ENCODE measurements at places on chromosomes 12 and 14. TPM values are rescaled to one million over a fixed set of nuclear protein-coding genes. Genes with fewer than 3 reads are reported as not detected.

- DNase-seq = no peak
These were observed 411.6 kb downstream of the CCER1 start for GRCh38 chr12:90543374-90543773.

DNA sequence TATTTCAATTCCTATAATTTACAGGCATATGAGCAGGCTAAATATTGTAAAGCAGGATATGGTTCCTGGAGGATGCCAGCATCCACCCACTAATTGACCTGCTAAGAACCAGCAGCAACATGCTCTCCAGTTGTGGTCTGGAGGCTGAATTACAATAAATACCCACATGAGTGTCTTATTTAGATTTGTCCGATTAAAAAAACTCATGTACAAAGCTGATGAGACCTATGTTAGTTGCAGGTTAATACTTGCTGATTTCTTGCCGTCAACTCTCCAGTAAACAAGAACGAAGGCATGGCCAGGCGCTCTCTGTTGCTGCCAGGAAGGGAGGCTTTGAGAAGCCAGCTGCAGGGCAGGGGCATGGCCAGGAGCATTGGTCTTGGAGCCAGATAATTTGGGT lies 169.3 kb upstream of the PRICKLE1 start:
- DNase-seq = no peak

GRCh38 chr14:25843481-25844470 lies 754.1 kb downstream of the NOVA1 start:
- no peak for DNase-seq

- no peak for DNase-seq
These were observed 30.0 kb downstream of the SLC38A2 start for GRCh38 chr12:46342562-46343033.

DNA sequence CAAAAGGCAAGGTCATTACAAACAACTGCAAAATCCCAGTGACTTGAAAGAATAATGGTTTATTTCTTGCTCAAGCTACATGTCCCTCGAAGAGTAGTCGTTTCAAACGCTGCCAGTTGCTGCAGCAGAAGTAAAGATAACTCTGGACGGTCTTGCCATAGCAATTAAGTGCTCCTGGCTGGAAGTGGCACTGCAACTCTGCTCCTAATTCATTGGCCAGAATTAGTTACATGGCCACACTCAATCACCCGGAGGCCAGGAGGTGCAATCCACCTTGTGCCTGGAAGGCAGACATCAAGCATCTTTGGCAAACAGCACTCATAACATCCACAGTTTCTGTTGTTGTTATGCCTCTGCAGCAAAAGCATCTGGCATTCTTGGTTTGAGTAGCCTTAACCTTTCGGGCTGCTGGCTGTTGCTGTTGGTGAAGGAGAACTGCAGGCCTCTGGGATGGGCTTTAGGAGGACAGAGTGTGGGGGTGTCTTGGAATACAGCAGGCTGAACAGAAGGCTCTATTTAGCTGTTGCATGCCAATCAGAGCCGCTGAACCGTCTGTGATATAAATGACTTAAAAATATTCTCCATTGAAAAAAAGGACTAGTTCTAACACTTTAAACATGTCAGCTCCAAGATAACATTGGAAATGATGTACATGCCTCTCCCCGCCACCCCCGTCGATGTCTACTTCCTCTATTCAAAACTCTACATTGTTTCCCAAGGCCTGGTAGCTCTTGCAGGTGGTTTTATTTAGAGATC lies 123.5 kb upstream of the DYRK2 start:
- no peak for DNase-seq

GRCh38 chr12:97940629-97941028 lies 478.0 kb downstream of the RMST start:
- no peak for DNase-seq

The FGF6 gene
- total RNA-seq = not detected

DNA sequence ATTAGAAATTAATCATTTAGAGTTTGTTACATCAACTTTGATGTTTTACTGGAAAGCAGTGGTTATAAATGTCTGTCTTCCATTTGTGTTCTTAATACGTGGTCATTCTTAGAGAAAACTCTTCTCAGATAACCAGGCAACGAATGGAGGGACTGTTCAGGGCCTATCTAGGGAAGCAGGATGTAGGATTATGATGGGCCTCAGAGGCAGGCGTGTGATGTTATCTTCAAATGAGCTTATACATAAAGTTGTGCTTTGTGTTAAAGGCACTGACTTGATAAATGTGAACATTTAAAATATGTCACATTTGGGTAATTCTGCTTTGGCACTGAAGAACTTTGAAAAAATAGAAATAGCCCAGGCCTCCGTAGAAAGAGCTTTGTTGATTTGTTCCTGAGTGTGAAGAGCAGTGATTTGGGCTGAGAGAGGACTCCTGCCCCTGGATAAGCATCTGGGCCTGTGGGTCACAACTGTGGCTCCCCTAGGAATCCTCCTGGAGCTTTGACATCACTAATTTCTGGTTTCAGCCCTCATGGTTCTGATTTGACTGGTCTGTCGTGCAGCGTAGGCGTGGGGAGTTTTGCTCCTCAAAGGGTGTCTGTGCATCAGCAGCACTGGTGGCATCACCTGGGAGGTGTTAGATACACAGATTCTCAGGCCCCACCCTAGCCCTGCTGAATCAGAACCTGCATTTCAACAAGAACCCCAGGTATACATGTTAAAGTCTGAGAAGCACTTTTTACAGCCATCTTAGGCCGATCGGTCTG lies 55.4 kb downstream of the SAMD4A start:
- DNase-seq = no peak

DNA sequence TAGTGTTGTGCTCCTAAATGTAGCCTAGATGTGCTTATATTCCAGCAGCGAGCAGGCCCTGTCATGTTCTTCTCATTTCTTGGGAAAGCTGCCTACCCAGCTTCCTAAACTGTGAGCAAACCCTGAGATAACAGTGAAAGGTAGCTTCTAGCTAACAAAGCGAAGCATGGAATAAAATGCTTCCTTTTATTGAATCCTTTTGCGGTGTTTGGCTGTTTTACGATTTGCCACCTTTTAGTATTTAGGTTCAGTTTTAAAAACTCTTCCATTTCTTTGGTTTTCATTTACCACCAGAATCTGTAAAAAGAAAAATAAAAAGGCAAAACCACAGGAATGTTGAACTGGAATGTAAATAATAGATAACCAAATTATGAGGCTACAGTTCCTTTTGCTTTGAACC lies 5.0 kb upstream of the PKP2 start:
- no peak for DNase-seq

GRCh38 chr14:38205949-38206665 lies 1.6 kb upstream of the SSTR1 start:
- no peak for DNase-seq

The CBLN3 gene
- 1.0 TPM for total RNA-seq

The TTC6 gene
- 0.40 TPM for total RNA-seq

Data from neural crest cell (in vitro differentiated cells).